Peyer's patch (tissue), 4 donors: ENCODE measurements at places on chromosomes 2 and 18. TPM values are rescaled to one million over a fixed set of nuclear protein-coding genes. Genes with fewer than 3 reads are reported as not detected.

Gene CFC1
- total RNA-seq = not detected

Gene GFPT1
- 50.4 TPM for total RNA-seq

Gene CNDP1
- total RNA-seq = not detected

Gene FAM124B
- 0.94 TPM for total RNA-seq

Gene LOXL3
- 8.0 TPM for total RNA-seq
